ENCODE measurements at places on chromosomes 6 and 20.

DNA sequence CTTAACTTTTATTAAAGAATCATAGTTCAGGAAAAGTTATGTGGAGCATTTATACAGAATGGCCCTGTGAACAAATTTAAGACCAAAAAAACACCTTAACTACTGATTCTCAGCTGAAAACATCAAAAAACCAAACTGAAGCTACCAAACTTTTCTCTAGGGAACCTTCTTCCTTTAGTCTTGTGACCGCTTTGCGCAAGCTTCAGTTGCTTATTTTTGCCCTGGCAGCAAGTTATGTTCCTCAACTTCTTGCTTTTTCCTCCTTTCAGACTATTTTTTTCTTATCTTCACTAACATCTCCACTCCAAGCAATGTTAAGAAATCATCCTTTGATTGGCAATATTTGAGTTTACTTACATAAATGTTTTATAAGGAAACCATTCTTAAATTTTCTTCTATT is 100.1 kb downstream of the MYB start:
- no peak for DNase-seq

DNA sequence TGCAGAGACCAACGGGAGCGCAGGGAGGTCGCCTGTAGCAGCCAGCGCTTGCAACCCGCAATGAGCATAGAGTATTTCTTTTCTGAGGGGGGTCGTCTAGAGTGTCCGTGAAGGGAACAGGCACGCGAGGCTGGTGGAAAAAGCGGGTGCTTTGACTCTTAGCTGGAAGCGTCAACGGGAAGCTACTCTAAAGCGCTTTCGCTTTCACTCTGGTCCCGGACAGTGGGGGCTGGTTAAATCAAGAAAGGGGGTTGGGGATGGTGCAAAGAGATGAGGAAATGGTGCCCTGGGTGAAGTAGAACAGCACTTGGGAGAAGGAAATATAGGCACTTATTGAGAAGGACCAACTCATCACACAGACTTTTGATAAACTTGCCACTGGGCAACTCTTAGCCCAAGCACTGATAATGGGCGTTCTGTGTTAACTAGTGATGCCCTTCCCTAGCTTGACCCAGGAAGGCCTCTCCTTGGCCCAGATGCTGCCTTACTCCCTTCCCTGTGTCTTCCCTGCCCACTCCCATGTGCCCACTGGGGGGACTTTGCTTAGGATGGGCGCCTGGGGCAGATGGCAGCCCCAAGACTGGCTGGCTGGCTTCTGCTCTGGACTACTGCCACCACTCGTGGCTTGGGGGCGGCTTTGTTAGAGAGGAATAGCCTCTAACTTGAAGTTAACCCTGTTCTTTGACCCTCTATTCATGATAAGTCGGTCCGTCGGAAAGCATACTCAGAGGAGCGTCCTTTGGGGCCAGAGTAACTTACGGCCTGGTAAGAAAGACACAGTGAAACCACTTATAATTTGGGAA is 585 bp downstream of the PSMB9 start:
- DNase-seq = peak; percentile 65

- no peak for DNase-seq
Observed at GRCh38 chr6:83098589-83098988, 31.1 kb downstream of the DOP1A start.

DNA sequence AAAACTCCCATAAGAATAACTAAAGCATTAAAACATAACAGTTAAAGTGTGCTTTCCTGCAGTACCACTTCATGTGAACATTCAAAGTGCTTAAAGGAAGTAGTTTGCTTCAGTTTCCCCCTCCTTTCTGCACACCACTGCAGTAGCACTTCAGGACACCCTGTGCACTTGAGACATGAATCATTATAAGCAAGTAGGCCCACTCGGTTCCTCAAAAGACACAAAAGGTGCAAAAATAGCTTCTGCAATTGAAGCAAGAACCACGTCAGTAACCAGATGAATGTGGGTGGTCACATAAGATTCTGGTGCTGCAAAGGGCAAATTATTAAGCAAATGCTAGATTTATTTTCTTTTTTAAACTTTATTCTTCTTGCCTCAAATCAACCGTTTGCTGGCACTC is 160.6 kb downstream of the HIVEP2 start:
- DNase-seq = no peak

DNA sequence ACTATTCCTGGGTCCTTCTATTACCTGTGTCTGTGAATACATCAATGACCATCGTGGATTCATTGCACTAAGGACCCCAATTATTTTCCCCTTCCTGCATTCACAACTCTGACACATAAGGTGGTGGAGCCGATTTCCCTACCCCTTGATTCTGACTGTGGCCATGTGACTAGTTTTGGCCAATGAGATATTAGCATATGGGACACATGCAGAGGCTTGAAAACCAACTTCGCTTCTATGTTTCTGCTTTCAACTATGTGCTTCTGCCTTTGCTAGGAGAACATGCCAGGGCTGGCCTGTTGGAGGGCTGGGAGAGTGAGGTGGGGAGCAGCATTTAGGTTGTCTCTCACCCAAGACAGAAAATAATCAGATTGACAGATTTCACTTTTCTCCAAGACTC is 483.1 kb upstream of the JAG1 start:
- no peak for DNase-seq
